ENCODE measurements at places on chromosomes 7 and 10. TPM values are rescaled to one million over a fixed set of nuclear protein-coding genes. Genes with fewer than 3 reads are reported as not detected.

GRCh38 chr10:19762026-19762425 is 54.2 kb upstream of the PLXDC2 start:
- H3K4me3 ChIP-seq: no peak overlapping the region
- H3K36me3 ChIP-seq: no peaks in the 10 kb centered on the region
- DNase-seq: no peak
- no peak overlapping the region for H3K27ac ChIP-seq

The HOXA6 gene
- 1.5 TPM for polyA plus RNA-seq

- peaks cover 4% of the 10 kb centered on the region for H3K4me1 ChIP-seq
- H3K4me3 ChIP-seq: peak within 1 kb of the TSS; percentile 69
- peak; percentile 97 for DNase-seq
- H3K36me3 ChIP-seq: no peaks in the 10 kb centered on the region
- H3K27ac ChIP-seq: peak within 1 kb of the TSS; percentile 64
These were observed at the start of gene CEP41 for GRCh38 chr7:130440527-130441365. CEP41 (minus strand) TSS chr7:130441016; CDS start chr7:130440966, 50 bp downstream.

GRCh38 chr10:10053051-10053450 is 964.6 kb upstream of the CELF2 start:
- H3K27me3 ChIP-seq: no peaks in the 10 kb centered on the region
- no peaks in the 10 kb centered on the region for H3K4me1 ChIP-seq
- H3K36me3 ChIP-seq: no peaks in the 10 kb centered on the region
- no peak overlapping the region for H3K4me3 ChIP-seq
- DNase-seq: no peak

The STK31 gene
- polyA plus RNA-seq: 0.01 TPM

All from psoas muscle (tissue), 8 donors.